ENCODE measurements at places on chromosomes 5 and 9.

GRCh38 chr9:34862043-34862442 lies 96.0 kb upstream of the PHF24 start:
- ATAC-seq, result no peak

DNA sequence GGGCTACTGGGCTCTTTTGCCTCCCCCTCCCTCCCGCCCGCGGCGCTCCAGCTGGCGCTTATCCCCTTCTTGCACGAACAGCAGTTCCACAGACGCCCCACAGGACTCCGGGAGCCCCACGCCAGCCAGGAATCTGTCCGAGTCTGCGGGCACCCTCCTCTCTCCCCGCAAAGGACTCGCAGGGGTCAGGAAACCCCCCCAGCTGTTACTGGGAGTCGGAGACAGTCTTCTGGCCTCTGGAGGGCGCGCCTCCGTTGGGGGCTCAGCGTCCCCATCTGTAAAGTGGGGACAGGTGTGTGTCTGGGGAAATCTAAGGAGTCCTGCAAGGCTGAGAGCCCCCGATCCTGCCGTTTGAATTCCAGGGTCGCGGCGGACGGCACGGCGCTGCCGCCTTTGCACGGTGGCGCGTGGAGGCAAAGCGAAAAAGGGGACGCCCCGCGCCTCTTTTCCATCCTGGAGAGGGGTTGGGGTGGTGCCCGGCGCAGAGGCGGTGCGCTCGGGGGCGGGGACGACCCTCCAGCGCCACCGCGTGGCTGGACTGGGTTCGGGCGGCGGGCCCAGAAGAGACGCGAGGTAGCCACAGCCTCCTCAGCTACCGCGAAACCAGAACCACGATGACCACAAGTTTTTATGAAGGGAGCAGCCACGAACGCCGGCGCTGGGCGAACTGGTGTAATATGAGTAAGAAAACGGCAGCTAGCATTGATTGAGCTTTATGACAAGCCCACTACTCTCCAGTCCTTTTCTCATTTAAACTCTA lies 2.8 kb upstream of the CCIN start:
- peak; percentile 97 for ATAC-seq

DNA sequence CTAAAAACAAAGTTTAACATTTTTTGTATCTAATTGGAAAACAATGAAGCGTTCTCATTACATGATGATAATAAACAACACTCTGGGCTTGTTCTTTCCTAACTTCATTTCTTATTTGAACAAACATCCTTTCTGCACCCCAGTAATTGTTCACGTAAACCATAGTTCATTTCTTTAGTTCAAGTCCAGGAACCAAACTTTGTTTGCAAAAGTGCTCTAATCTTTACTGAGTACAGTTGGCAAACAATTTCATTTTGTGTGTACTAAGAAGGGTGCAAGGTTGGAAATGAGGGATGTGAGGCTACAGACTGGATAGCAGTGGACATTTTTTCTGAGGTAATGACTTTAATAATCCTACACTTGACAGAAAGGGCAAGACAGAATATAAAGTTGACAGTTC lies 113.5 kb downstream of the NREP start:
- no peak for ATAC-seq

DNA sequence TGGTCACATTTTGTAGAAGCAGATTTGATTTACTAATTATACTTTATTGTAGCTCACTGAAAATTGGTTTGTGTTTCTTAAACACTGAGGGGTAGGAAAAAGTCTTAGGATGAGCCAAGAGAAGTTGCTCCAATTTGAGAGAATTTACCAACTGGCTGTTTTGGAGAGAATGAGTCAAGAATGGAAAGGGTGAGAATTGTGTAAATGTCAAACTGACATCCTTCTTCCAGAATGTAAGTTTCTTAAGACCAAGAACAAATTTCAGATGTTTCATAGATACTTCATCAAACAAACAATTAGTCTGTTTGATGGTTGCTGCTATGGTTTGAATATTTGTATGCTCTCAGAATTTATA lies 106.2 kb upstream of the TXNDC8 start:
- no peak for ATAC-seq

DNA sequence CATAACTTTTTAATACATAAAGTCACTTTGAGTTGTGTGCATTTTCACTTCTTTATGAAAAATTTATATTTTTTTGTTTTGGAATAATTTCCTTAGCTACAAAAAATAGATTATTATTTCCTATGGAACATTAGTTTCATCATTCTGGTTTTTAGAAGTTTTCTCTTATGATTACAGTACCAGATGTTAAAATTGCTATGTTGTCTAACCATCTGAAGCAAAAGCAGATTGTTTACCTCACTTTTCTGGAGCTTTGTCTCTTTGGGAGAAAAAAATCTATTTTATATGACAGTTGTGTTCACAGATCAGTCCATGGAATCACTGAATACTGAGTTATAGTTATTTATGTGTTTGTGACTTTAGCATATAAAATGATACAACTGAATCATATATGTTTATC lies 708.9 kb upstream of the RIOK2 start:
- no peak for ATAC-seq

- ATAC-seq, result no peak
These were observed 1.3 kb downstream of the FBXL7 start for GRCh38 chr5:15501091-15501791.

GRCh38 chr5:149260761-149261160 lies 10.9 kb upstream of the AFAP1L1 start:
- no peak for ATAC-seq

DNA sequence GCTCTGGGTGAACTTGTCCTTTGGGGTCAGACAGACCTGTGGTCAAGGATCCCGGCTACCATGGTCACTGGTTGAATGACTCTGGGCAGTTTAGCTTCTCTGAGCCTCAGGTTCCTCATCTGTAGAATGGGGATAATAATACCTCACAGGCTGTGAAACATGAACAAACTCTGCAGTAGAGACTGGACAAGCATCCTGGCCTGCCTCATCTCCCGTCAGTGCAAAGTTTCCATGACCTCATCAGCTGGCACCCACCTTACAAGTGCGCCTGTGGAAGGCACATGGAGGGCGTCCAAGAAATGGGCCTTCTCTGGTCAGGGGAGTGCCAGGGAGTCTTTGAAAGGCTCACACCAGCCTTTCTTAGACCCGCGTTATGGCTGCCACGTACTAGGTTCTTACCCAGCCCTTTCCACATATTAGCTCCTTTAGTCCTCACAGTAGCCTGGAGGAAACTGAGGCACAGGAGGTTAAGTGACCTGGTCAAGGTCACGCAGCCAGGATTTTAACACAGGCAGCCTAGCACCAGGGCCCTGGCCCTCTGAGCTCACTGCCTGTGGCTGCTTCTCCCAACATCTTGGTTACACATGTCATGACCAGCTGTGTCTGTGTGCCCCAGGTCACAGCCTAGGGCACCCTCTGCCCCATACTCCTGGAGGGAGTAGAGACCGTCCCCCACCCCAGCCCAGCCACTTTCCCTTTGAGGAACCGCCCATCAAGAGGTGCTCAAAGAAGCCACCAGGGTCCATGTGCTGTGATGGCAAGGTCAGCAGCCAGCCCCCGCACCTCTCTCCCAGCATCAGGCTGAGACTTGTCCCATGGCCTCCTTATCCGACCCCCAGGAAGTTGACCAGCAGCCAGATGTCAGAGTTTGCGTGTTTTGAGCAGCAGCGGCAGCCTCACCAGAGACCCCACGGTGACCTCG lies 39.4 kb upstream of the RPL26L1 start:
- ATAC-seq, result no peak

- ATAC-seq, result no peak
These were observed 99.8 kb upstream of the SSBP2 start for GRCh38 chr5:81850501-81851357.

GRCh38 chr9:8289681-8290080 lies 490.1 kb upstream of the DMAC1 start:
- ATAC-seq, result no peak

- ATAC-seq, result no peak
These were observed 50.7 kb downstream of the PIP5K1B start for GRCh38 chr9:68755752-68756151.

DNA sequence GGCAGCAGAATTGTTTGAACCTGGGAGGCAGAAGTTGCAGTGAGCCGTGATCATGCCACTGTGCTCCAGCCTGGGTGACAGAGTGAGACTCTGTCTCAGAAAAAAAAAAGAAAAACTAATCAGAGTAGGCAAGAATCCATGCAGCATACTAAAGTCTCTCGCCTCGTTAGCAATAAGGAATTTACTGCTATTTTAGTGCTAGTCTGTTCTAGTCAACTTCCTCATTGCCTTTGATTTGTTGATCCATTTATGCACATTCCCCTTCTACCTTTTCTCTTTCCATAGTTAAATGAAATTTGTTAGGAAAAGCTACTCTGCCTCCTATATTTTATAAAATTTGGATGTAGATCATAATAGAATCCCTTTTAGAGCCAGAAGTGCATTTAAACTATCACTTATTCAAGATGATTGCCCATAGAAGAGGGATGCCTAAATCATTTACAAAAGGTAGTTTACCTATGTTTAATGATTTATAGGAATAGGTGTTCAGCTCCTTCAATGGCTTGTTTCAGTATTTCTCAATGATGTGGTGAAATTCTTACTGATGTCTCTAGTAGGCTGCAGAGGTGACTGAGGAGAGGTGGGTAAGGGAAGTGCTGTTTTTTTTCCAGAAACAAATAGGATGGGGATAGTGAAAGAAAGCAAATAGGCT lies 1.9 kb downstream of the LRRC19 start:
- no peak for ATAC-seq

DNA sequence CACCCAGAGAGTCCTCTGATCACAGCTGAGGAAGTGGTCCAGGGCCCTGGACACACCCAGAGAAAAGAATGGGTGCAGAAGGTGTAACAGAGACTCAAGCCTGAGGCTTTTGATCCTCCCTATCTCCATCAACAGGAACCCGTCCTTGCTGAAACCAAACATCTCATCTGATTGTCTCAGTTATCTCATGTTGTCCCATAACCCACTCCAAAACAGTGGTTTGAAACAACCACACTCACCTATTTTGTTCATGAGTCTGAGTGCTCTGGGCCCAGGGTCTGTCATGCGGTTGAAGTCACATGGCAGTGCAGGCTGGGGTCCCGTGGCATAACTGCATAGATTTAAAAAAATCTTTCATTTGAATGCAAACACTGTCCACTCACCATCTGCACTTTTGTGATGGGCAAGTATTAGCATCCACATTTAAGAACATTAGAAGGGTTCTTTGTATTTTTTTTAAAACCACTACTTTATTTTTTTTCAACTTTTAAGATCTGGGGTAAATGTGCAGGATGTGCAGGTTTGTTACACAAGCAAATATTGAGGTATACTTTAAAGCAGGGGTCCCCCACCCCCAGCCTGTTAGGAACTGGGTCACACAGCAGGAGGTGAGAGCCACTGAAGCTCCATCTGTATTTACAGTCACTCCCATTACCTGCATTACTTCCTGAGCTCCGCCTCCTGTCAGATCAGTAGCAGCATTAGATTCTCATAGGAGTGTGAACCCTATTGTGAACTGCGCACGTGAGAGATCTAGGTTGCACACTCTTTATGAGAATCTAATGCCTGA lies 255.8 kb downstream of the ROR2 start:
- ATAC-seq, result no peak

DNA sequence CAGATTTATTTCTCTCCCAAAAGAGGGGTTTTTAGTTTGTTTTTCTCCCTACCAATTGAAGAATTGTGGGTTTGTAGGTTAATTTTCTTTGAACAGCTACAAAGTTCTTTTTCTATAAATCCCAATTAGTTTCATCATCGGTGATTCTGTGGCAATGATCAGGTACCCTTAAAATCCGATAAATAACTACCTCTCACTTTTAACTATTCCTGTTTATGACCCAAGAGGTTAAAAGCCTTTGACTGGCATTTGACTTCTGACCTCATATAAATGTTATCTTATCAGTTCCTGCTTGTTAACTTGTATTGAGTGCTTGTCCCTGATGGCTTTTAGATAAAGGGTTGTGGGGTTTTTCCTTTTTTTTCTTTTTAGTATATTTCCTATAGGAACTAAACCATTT lies 124.4 kb upstream of the TMEM161B start:
- ATAC-seq, result no peak

- ATAC-seq, result no peak
These were observed 2.8 kb upstream of the NKX2-5 start for GRCh38 chr5:173237875-173238220.

GRCh38 chr5:157177953-157178352 lies 2.7 kb upstream of the ITK start:
- ATAC-seq, result peak; percentile 78

GRCh38 chr5:142615948-142616347 lies 69.9 kb downstream of the FGF1 start:
- ATAC-seq, result no peak

- ATAC-seq, result peak; percentile 89
These were observed 232.5 kb downstream of the ARHGAP26 start for GRCh38 chr5:143002459-143003327.

DNA sequence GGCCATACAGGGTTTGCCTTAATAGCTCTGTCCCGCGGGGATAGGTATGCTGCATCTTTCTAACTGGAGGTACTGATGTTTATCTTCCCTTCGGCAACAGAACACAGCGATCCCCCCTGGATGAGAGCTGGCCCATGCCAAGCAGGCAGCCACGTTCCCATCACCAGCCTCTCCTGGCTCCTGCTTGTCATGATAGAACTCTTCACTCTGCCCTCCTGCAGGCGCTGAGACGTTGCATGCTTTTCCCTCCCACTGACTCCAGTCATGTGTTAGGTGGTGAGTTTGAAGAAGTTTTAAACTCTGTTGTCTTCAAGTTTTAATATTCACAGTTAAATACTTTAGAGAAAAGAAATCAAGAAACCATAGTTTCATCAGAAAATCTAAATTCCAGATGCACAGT lies 60.0 kb downstream of the MED27 start:
- ATAC-seq, result no peak

DNA sequence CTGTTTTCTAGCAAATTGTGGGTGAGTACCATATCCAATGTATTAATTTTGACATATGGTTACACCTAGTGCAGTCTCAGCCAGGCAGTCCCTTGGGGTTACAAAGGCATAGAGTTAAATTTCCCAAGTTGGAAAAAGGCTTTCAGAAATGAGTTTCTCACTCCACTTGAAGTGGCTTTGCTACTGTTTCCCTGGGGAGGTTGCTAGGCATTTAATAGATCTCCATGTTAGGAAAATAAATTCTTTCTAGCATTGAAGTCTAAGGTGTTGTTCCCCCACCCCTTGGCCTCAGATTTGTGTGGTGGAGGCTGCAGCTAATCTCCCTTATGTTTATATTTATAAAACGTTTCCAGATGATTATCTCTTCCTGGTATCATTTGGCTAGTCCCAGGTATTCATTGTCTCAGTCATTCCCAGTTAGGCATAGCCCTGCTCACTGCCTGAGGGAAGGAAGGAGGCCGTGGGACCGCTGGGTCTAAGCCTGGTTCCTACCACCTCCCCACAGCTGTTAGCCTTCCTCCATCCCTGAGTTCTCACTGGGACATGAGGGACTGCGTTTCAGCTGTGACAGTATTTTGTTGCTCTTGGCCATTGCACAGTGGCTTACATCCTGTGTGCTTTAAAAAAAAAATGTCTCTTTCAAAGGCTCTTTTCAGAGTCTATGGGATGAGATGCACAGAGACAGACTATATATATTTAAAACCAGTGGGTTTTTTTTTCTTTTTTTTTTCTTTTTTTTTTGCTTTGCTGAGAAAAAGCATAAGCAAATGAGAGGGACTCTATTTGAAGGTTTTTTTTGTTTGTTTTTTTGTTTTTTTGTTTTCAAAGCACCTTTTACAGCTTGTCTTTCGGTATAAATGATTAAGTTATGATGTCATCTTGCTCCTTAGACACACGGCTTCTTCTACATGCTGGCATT lies 121.5 kb downstream of the MAST4 start:
- no peak for ATAC-seq
